Naive thymus-derived CD8-positive, alpha-beta T cell (primary cell): ENCODE measurements at places on chromosomes 2 and 18.

DNA sequence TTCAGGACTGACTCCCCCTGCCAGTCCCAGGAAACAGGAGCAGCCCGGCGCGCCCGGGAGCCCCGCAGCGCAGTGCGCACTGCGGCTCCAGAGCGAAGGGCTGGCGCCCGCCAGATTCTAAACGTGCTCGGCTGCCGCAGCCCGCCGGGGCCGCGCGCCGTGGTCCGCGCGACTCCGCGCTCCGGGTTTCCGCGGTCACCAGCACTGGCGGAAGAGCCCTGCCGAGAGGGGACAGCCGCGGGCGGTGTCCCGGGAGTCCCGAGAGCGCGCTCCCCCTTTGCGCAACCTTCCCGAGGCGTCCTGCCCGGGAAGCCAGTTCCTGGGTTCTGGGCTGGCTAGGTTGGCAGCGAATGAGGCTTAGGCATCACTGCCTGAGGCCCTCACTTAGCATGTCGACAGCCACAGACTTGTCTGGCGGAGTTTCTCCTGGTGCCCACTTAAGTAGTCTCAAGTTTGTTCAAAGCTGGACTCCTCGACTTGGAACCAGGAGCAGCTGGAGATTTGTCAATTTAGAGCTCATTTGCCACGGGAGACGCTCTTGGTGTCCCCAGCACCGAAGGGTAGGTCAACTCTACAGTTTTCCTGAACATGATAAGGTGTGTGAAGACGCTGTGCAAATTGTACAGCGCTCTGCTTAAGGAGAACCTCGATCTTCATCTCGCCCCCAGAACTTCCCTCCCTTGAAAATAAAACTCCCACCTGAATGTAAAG lies 1.5 kb upstream of the VSNL1 start:
- no peak for DNase-seq

DNA sequence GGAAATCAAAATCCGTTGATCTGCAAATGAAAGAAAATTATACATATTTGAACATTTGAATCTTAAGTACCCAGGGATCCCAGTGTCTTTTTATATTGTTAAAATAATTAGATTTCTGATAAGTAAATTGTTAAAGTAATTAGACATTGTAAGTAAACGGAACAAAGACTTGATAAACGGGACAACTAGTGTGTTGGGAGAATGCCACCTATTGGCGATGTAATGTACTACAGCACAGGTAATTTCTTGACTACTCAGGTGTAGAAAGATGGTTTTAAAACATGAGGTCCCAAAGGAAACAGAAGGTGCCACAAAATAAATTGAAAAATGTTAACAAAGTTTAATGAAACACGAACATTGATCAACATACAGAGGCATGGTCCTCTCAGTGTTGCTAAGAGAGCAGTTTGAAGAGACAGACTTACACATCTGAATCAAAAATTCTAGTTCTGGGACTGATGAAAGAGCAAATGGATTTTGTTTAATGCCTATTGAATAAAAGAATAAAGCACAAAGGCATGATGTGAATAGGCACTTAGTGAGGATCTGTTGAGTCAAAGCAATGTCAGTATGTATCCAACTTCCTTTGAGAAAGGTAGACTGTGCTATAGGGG lies 103.4 kb upstream of the RASGRP3 start:
- no peak for DNase-seq

GRCh38 chr2:166239548-166239947 lies 111.7 kb upstream of the SCN1A start:
- no peak for DNase-seq

DNA sequence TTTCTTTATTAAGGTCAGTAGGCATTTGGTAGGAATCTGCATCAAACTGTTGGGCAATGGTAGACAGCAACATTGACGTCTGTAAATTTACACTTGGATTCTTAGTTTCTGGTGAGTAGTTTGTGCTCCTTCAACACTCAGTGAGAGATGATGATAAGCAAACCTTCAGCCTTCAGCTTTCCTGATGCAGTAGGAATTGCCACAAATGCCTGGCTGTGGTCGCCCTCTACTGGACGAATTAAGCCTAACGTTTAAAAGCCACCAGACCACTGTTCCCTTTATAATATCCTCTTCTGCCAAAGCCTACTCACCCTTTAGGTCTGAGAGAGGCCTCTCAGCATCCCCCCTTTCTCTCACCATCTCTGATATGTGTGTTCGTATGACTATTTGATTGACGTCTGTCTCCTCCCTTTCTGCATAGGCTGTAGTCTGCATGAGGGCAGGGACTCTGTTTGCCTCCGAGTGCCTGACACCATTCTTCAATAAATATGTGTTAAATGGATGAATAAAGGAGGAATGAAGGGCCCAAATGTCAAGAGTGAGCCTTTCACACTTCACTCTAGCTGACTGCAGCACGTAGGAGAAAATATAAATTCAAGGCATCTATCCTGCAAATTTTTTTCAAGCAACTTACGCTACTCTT lies 47.0 kb upstream of the PLEKHM3 start:
- DNase-seq, result peak; percentile 17

DNA sequence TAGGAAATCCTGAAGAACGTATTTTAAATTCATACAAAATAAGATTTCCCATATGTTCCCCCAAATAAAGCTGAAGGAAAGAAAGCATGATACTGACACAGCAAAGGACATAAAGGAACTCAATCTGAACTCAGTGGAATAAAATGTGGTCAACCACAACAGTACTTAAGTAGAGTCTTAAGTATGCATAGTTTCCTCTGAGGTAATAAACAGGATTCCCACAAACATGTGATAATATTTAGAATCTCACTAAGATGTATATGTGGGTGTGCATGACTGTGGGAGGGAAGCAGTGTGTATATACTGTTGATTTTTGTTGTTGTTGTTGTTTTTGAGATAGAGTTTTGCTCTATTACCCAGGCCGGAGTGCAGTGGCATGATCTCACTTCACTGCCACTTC lies 69.3 kb downstream of the NOL10 start:
- no peak for DNase-seq

DNA sequence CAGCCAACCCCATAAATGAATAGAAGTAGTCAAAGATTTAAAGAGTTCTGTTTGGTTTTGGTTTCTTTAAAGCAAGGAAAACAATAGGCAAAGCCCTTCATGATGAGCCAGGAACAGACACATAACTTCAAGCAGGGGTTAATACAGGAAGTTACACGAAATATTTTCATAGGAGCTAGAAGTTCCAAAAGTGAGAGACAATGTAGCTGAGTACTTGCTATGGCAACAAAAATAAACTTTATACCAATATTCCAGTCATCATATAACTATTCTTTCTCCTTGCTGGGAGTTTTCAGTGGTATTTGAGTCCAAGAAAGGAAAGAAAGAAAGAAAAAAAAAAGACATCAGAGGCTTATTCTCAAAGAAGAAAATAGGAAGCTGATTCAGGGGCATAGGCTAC lies 56.2 kb downstream of the COBLL1 start:
- DNase-seq, result no peak

DNA sequence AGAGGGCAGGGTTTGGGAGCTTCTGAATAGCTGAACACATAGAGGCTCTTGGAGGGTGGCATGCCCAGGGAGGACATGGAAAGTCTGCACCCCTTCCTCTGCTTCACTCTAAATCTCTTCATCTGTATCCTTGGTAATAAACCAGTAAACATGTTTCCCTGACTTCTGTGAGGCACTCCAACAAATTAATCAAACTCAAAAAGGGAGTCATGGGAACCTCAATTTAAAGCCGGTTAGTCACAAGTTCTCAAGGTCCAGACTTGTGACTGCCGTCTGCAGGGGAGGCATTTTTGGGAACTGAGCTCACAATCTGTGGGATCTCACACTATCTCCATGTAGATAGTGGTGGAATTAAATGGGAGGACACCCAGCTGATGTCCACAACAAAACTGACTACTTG lies 33.1 kb upstream of the STON1 start:
- DNase-seq, result no peak

GRCh38 chr2:112708968-112709367 lies 11.9 kb upstream of the NT5DC4 start:
- DNase-seq, result no peak

- DNase-seq, result no peak
Measured at GRCh38 chr2:231347081-231347480, 48.4 kb upstream of the B3GNT7 start.

- no peak for DNase-seq
Measured at GRCh38 chr2:131584380-131584779, 56.7 kb downstream of the CCDC74A start.

GRCh38 chr2:5409898-5410381 lies 282.2 kb upstream of the SOX11 start:
- DNase-seq, result no peak

- DNase-seq, result no peak
Measured at GRCh38 chr2:118800736-118801135, 46.7 kb downstream of the EN1 start.

DNA sequence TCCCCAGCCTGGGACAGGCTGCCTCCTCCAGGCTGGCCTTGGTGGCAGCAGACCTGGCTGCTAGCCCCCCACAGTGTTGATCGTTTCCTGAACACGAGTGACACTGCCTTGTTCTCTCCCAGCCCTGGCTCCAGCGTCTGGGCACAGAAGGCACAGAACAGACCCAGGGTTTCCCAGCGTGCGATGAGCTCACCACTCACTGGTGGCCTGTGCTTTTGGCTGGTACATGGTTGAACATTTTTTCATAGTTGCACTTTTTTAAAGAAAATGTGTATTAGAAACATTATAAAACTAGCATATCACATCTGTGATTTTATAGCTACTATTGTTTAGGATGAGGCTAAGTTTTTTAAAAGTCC lies 40.9 kb downstream of the SCTR start:
- DNase-seq, result no peak

DNA sequence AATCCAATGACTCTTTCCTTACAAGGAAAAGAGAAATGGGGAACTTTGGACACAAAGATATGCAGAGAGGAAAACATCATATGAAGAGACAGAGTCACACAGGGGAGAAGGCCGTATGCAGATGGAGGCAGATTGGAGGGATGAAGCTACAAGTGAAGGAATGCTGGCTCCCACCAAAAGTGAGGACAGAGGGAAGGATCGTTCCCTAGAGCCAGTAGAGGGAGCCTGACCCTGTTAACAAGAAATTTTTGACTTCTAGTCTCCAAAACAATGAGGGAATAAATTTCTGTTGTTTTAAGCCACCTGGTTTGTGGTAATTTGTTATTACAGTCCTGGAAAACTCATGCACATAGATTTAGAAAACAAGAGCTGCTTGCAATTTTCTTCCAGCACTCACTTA lies 169.3 kb downstream of the PMAIP1 start:
- no peak for DNase-seq

GRCh38 chr18:8503248-8503647 lies 106.0 kb upstream of the RAB12 start:
- DNase-seq, result no peak

GRCh38 chr2:96556441-96557330 lies 20.1 kb downstream of the ARID5A start:
- no peak for DNase-seq
